LNCaP clone FGC (cell line): ENCODE measurements at places on chromosomes 12 and 14.
A peak's percentile ranks its signal among the peaks of the same experiment; 100 is the strongest.

DNA sequence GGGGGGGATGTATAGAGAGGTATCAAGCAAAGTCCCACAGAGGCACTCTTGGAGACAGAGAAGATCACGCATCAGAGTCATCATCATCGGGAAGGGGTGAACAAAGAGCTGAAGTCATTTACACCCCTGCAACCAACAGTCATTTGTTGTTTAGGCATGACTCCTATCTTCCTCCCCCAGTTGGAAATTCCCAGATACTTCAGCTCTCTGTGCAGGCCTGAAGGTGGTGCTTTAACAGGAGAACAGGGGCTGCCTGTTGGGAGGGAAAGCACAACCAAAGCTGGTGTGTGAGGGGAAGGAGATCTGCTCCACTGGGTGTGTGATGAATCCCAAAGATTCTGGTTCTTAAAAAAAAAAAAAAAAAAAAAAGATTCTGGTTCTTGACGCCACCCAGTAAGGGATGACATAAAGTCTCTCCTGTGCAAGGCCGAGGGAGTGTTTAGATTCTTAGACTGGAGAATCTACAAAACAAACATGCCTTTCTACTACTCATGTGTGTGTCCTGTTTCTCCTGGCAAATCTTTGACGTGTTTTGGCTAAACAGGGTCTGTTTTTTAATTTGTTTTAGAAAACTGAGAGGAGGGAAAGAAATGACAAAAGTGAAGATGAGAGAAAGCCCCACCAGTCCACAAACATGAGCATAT is 121.0 kb upstream of the ARHGAP5 start:
- no peak for DNase-seq

DNA sequence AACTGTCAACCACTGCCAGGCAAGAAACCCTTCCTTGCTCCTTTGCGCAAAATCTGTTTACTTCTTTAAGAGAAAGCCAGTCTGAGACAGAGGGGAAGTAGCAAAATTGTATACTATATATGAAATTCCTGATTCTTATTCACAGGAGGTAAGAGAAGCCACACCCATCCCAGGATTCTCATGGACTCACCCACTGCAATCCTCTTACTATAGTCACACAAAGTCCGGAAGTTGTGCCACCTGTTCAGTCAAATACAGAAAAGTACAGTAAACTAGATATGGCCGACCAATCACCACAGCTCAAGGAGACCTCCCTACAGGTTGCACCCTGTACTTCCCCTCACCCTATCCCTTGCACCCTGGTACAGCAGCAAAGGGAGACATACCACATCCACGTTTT is 2.9 kb downstream of the PRMT5 start:
- DNase-seq: no peak

DNA sequence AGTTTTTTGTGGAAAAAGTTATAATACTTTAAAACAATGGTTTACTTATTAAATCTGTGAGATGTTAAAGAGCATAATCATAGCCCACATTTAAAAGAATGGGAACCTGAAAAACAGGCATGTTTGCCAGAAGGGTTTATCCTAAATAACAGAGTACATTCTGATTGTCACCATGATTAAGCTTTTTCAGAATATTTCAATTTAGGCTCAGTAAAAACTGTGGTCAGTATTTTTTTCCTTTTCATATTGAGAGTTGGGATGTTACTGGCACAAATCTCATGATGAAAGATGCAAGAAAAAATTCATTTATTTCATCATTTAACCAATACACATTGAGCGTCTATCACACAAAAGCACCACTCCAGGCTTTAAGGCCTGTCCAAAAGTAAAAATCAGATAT is 18.6 kb downstream of the EPS8 start:
- DNase-seq: no peak

- no peak for DNase-seq
Measured at GRCh38 chr14:55701638-55702037, 121.6 kb downstream of the KTN1 start.

DNA sequence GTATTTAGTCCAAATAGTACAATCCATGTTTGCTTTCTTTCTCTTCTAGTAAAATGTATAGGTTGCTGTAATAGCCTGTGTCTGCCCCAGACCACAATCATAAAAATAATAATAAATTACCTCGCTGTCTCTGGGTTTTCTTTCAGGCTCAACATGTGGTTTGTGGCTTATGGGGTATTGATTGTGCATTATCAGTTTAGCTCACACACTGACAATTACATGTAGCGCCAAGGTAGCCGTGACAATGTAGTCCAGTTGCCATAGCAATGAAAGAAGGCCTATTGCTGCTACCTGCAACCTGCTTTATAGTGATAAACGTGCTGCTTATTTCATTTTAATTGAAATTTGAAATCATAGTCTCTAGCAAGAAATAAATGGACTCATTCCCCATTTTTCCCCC is 1009.8 kb downstream of the NRXN3 start:
- DNase-seq: no peak

GRCh38 chr12:75011120-75011519 is 198.5 kb downstream of the KCNC2 start:
- no peak for DNase-seq

DNA sequence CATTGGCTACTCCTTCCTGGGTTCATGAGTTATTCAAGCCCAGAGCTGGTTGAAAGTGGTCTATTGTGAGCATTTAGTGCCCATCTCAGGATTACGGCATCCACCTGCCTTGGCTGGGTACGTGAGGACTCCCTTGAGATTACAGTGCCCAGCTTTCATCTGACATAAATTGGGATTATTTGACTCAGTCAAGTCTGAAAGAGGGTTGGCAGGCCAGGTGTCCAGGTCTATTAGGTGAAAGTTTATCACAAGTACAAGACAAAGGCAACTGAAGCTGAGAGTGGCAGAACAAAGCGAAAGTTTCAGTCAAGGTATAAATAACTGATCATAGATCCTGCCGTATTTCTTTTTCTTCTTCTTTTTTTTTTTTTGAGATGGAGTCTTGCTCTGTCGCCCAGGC is 84.6 kb upstream of the ATF7IP start:
- DNase-seq: no peak

GRCh38 chr14:36333119-36333518 is 12.7 kb upstream of the MBIP start:
- DNase-seq: no peak

DNA sequence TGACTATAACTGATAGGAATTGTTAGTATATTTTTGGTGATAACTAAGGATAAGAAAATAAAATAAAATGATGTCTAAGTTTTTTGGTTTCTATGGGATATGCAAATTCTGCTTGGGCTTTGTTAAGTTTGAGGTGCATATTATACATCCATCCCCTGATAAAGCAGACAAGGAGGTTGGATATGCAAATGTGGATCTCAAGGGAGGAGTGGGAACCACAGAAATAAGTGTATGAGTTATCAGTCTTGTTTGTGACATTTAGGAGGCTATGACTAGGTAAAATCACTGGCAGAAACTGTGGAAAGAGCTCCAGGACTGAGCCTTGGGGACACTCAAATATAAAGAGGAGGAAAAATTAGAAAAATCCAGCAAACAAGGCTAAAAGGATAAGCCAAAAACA is 719.4 kb downstream of the RERGL start:
- DNase-seq: no peak

- DNase-seq: no peak
Measured at GRCh38 chr14:99132821-99133635, 139.0 kb downstream of the BCL11B start.

- no peak for DNase-seq
Measured at GRCh38 chr14:76272349-76272748, 103.6 kb upstream of the ESRRB start.

DNA sequence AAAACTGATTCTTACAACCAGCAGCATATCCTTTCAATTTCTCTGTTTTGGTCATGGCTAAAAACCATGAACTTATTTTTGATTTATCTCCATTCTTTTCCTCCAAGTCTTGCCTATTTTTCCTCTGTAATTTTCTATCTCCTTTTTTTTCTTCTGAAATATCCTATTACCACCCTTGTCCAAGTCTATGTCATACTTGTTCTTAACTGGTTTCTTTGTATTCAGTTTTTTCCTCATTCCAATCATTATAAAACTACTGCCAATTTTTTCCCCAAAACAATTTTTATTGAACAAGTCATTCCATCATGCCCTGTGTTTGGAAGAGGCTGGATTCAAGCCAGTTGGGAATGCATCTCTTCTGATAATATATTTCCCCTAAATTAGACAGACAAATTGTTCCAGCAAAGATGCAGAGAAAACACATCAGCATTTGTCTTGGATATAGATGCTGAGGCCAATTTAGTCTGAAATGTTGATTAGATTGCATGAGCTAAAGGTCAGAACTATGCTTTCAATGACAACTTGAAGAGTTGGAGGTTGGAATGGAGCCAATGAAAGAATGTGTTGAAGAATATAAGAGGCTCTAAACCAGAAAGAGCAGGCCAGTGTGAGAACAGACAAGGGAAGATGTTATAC is 30.7 kb downstream of the OTOGL start:
- no peak for DNase-seq

GRCh38 chr12:27730097-27730588 is 19.5 kb downstream of the MRPS35 start:
- DNase-seq: no peak

GRCh38 chr12:11947213-11947612 is 123.5 kb upstream of the BCL2L14 start:
- DNase-seq: no peak

DNA sequence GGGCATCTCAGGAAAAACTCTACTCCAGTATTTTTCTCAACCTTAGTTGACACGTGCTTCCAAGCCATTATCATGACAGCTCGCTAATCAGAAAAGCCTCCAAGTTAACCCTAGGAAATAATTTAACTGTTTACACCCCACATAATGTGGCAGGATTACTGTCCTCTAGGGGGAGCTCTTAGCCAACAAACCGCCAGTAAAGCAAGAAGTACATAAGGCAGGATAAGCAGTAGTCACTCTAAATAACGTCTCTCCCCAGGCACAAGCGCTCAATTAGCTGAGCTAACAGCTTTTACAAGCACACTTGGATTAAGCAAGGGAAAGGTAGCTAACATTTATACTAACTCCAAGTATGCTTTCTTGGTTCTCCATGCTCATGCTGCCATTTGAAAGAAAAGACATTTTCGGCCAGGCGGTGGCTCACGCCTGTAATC is 22.8 kb downstream of the APOBEC1 start:
- no peak for DNase-seq

DNA sequence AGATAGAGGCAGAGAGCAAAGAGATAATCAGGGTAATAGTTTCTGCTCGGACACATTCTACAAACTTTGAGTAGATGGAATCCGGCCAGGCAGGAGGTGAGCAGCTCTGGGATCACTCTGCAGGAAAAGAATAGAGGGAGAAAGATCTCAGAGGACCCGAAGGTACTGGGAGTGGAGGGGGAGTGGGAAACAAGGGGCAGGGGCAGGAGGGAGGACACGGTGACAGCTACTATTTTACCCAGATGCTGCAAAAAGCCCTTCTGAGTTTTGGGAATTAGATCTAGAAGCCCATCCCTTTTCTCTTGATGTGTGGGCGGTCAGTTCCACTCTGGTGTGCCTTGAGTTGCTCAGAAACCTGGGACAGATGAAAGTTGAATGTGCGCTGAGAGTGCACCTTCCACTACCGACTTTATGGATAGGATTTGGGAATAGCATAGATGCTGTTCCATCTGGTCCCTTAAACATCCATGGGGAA is 556 bp downstream of the GPRC5A start:
- no peak for DNase-seq

GRCh38 chr12:102413396-102413795 is 67.0 kb downstream of the IGF1 start:
- no peak for DNase-seq

- no peak for DNase-seq
Measured at GRCh38 chr14:23951590-23952201, 1.9 kb upstream of the DHRS4 start.

- DNase-seq: no peak
Measured at GRCh38 chr12:53179687-53180219, 769 bp upstream of the ZNF740 start.

- DNase-seq: no peak
Measured at GRCh38 chr12:130709151-130709970, 6.7 kb downstream of the RIMBP2 start.

DNA sequence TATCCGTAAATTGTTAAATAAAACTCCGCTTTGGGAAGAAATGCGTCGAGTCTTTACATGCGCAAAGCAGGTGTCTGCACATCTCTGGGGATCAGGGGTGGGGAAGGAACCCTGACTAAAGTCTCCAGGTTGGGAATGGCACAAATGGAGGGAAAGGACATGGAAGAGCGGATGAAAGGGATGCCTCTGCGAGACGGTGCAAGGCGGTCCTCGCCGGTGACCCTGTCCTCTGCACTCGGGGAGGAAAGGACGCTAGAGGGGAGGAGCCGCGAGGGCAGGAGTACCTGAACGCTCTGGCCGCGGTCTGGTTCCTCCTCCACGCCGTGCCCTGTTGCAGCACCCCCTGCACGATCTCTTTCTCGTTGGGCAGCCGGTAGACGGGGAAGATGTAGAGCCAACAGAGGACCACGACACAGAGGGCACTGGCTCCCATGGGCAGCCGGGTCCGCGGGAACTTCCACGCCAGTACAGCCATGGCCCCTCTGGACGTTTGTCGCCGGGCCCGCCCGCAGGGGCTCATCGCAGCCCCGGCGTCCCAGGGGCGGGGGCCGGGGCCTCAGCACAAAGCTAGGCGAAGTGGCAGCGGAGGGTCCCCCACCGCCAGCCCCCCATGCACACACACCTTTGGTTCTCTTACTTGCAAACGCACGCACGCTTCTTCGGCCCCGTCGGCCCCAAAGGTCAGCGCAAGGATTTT is 646 bp downstream of the ST8SIA1 start:
- no peak for DNase-seq

GRCh38 chr12:39235990-39236767 is 206.7 kb downstream of the KIF21A start:
- DNase-seq: no peak

DNA sequence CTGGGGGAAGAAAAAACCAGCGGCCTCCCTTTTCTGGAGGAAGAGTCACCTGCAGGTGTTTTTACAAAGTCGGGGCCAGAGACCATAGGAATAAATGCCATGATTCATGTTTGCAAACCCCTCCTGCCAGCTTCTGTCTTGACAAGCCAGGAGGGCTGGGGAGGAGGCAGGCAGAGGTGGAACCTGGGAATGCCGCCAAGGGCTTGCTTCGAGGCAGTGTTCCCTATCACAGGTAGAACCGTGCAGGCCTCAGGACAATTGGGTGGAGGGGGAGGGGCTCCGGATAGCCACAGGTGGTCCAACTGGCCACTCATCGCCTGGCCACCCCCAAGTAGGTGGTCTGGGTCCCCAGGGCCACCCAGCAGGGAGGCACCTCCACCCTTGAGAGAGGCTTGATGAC is 14.2 kb upstream of the DLK1 start:
- DNase-seq: peak; percentile 7

GRCh38 chr12:127162902-127163301 is 1104.1 kb upstream of the TMEM132C start:
- no peak for DNase-seq

DNA sequence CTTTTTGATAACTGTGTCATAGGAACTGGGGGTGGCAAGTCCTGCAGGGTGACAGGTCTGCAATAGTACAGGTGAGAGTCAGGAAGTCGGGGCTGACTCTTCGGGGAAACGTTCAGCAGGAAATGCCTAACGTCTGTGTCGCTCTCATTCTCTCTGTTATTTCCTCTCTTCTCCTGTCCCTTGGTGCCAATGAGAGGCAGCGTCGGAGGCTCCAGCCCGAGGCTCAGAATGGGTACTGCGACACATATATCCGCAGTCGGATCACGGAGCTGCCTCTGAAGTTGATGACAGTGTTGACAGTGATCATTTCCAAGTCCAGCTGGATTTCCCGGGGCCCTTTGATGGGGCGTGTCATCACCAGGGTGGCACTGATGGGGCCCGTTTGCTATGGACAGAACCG is 2.7 kb upstream of the TC2N start:
- DNase-seq: no peak

- no peak for DNase-seq
Measured at GRCh38 chr12:33245434-33245833, 194.2 kb downstream of the SYT10 start.
